ENCODE measurements at places on chromosomes 6 and 20.
A peak's percentile ranks its signal among the peaks of the same experiment; 100 is the strongest.

DNA sequence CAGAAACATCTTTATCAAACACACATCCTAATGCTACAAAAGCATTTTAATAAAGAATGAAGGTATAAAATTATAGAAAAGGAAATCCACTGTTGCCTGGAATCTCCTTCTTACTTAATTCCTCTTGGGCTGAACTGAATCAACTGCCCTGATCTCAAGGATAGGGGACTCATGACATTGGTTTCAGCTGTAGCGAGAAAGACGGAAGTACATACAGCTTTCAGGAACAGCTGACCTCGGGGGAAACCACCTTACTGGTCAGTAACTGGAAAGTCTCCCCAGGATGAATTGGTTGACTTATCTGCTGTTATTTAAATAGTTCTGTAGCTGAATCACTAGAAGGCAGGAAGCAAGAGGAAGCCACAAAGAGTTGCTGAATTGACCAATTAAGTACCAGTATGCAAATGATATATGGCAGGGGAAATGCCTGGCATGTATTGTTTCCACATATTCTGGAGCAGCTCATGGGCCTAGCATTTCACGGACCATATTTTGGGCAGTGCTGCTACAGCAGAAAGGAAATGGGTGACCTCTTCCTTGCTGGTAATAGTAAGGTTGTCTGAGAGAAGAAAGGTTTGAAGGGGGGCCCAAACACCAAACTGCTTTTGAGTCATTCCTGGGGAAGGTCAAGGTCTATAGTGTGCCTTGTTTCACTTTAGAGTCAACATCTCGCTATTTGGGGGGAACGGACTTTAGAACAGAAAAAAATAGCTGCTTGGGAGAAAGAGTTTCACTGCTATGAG, 43.7 kb upstream of the MAP7 start:
- DNase-seq: no peak

DNA sequence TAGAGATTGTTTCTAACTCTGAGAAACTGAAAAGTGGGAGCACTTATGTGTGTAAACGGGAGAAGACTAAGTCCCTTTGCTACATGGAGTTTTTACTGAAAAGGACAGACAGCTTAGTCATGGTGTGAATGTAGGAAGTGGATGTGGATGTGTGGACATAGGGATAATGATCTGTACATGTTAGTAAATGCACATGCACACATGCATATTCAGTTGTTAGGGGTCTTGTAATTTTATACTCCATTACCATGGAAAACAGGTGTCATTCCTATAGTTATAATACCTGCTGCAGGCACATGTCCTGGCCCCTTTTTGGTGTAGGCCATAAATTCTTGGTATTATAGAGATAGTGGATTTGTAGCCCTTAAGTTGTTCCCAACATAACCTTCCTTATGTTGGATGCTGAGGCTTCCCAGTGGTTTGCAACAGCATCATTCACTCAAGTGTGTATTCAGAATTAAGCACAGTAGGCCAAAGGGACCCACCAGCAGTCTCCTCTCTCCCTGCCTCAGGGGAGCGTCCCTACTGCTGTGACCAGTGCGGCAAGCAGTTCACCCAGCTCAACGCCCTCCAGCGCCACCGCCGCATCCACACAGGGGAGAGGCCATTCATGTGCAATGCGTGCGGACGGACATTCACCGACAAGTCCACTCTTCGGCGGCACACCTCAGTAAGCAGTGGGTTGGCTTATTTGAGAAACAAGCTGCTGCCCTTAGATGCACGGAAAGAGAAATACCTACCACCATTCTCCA, 7.3 kb downstream of the GZF1 start:
- no peak for DNase-seq

DNA sequence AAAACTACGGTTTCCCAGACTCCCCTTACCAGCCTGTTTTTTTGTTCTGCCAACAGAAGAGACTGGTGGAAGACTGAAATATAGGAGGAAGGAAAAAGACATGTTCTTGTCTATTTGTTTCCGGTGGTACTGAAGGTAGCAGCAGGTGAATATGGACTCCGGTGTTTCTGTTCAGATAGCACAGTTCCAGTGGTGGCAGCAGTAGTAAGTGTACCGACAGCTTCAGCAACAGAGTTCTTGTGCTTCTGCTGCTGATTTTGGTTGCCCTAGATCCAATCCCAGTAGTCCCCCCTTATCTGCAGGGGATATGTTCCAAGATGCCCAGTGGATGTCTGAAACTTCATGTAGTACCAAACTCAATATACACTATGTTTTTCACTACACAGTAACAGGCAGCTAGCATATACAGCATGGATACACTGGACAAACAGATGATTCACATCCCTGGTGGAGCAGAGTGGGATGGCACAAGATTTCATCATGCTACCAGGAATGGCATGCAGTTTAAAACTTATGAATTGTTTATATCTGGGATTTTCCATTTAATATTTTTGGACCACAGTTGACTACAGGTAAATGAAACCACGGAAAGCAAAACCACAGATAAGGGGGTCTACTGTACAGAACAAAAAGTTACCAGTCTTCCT, 301.8 kb downstream of the BTBD9 start:
- no peak for DNase-seq

GRCh38 chr6:35030099-35030498, 111.0 kb downstream of the TCP11 start:
- no peak for DNase-seq

DNA sequence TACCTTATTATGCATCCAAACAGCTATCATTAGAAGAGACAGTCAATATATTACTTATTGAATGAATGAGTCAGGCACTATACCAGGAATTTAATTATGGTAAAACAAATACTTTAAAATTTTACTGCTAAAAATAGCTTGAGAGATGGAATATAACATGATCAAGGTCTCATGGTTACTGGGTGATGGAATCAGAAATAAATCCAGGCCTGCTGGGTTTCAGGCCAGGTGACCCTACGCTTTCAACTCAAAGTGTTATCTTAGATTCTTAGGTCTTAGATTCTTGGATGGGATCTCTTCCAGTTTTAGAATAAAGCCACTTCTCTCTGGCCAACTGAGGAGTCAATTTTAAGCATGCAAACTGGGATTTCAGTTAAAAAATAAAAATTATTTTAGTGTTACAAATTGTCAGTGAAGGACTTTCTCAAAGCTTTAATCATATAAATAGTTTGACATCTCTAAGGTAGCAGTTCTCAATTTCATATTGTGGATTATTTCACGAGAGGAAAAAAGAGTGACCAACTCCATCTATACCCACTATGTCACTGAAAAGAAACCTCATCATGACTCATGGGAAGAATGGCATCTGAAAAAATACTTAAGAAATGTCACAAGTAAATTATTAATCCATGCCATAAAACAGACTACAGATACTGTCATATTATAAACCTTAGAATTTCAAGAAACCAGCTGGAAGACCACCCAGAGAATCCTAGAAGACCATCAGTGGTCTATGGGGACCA, 283.4 kb upstream of the RUNX2 start:
- DNase-seq: no peak

DNA sequence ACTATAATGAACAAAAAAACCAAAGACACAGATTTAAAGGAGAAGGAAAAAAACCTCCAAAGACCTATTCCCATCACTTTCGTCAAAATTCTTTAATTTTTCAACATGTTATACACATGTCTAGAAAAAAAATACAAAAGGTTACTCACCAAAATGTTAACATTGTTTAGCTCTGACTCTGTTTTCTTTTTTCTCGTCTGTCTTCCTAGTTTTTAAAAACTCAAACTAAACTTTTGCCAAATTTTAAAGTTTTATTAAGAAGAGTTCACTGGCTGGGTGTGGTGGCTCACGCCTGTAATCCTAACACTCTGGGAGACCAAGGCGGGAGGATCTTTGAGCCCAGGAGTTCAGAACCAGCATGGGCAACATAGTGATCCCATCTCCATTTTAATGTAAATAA, 10.8 kb downstream of the MCUR1 start:
- DNase-seq: no peak

GRCh38 chr20:23125625-23126191, 39.6 kb upstream of the CD93 start:
- no peak for DNase-seq

DNA sequence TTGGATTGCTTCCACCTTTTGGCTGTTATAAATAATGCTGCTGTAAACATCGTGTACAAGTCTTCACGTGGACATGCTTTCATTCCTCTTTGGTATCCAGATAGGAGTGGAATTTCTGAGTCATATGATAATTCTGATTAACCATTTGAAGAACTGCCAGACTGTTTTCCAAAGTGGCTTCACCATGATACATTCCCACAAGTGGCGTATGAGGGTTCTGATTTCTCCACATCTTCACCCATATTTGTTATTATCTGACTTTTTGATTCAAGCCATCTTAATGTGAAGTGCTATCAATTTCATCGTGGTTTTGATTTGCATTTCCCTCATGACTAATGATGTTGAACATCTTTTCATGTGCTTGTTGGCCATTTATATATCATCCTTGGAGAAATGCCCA, 2.9 kb upstream of the SNRPB start:
- no peak for DNase-seq

DNA sequence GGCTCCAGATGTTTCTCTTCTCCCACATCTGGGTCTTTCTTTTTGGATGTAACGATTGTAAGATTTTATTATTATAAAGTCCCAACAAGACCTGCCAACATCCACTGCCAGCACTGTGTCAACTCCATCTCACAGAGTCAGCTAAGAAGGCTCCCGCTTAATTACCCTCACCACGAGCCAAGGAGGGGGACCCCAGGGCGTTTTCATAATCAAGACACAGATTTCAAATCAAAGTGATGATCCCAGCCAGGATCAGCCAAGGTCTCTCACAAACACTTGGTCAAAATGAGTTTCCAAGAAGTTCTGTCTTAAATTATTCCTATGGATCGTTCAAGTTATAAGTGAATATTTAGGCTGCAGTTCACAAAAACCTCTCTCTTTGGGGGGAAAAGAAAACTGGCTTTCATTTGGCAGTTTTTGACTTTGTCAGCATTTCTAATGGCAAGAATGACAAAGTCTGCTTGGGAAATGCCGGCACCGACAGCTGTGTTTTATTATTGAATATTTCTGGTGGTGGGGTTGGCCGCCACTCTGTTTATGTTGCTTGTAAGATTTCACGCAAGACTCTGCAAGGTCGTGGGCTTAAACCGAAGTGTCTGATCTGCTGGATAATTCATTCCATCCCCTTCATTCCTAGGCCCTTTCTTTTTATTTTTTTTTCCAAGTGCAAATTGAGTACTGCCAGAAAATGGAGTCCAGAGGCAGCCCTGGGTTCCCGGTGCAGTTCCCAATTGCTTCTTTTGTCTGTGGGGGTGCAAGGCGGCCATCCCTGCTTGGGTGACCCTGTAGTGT, 170.2 kb upstream of the PMEPA1 start:
- no peak for DNase-seq

DNA sequence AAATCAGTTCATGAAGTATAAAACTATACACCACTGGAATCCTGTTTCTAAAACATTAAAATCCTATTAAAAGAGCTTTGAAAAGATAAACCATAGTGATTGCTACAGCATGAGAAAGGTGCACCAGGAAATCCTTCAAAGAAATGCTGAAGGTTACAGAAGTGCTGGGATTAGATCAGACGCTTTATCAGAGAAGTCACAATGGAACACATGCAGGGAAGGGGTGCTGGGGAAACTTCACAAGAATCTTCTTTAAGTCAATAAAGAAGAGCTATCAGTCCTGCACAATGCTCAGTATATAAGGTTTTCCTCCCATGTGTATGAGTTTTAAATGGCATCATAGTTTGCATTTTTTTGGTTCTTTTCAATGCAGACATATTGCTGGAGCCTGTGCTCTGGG, 137.7 kb upstream of the SLC22A16 start:
- DNase-seq: no peak

- DNase-seq: no peak
Observed at GRCh38 chr20:33568868-33569801, 79.2 kb downstream of the CBFA2T2 start.

- DNase-seq: no peak
Observed at GRCh38 chr6:43368259-43369160, 937 bp downstream of the ZNF318 start.

DNA sequence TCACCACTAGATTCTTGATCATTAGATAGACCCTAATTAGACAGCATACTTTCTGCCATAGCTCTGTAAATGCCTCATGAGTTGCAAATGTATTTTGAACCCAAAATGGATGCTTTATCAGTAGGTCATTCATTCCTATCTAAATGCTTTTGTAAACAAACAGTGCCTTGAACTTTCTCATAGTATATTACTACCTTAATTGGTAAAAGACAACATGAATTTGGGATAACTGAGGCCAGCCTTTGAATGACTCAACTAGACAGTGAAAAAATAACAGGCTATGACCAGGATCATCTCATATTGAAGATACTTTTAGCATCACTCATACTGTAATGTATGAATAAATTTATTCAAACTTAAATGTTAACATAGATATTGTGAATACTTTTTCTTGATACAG, 37.0 kb upstream of the PRL start:
- DNase-seq: no peak

DNA sequence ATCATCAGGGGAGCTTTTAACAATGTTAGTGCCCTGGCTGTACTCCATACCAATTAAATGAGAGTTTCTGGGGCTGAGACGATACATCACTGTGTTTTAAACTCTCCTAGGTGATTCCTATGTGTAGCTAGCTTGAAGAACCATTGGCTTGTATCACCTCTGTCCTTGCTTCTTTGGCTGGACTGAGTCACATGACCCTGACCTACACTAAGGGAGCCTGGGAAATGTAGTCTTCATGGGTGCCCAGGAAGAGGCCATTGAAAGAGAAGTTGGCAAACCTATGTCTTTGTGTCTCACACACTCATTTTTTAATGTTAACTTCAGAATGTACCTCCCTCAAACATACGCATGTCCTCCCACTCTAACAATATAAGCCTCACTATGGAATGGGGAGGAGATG, 506.6 kb downstream of the DHX35 start:
- no peak for DNase-seq

- DNase-seq: no peak
Observed at GRCh38 chr20:22496817-22497216, 87.6 kb downstream of the FOXA2 start.

DNA sequence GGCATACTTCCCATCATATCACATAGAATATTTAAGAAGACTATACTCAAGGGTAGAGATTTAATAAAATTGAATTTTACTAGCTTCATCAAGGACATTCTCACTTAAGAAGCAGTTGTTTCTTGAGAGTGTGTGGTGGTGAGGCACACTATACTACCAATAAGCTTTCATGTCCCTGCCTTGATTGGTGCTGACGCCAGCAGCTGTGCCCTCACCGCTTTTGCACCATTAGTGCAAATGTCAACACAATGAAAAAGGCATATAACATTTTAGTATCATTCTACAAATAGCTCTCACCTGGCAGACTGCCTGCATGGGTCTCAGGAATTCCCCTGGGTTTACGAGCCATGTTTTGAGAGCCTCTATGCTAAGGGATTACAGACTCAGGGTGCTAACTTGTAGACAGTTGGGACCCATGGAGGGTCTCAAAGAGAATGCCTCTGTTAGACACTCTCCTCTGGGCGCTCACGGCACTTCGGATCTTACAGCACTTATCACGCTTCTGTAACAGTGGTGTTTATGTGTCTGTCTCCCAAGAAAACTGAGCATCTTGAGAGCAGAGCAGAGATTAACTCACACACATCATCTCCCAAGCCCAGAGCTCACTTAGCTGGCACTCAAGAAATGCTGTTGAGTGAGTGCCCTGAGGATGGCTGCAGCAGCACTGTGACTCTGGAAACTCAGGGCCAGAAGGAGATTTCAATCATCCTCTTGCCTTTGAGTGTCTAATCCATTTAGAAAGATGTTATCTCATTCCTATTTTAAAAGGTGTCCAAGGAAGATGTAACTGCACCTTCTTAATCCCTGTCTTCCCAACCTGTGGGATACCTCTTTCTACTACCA, 143.3 kb upstream of the GPR6 start:
- DNase-seq: peak; percentile 90

GRCh38 chr6:44858998-44859397, 469.1 kb upstream of the RUNX2 start:
- peak; percentile 47 for DNase-seq

- no peak for DNase-seq
Observed at GRCh38 chr6:45591306-45591705, 213.6 kb upstream of the SUPT3H start.
